NCI-H1694 treated with DMSO at 0.1 percent for 48 hours (cell line): ENCODE measurements at places on chromosomes 12 and 14.
A peak's percentile ranks its signal among the peaks of the same experiment; 100 is the strongest.

DNA sequence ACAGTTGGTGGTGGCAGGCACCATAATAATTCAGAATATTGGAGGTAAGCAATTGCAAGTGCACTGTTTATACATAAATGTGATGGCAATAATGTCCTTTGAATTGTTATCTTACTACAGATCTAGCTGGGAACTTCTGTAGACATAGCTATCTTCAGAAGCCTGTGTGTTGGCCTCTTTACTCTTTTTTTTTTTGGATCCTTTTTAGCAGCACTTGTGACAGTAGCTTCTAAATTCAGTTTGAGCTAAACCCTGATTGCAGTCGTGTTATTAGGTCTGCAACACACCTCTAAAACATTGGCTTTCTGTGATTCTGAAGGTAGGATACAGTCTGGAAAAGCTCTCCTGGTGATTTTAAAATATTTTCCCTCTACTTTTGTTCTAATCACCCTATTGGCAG, 38.5 kb downstream of the SLC38A6 start:
- no peak for DNase-seq

DNA sequence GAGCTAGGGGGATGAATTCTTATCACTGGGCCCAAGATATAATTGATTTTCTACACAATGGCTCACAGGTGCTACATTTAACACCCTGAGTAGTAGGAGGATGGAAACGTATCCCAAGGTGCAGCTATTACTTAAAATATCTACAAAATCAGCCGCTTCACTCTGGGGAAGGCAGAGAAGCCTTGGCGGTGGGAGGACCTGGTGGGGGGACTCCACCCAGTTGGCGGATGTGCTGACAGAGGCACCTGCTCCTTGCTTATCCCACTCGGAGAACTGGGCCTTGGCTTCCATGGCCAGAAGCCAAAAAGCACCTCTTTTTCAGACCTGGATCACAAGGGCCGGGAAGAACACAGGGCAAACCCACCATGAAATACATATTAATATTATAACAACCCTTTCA, 106.3 kb downstream of the OTX2 start:
- DNase-seq = no peak

GRCh38 chr12:58564721-58565120, 355.6 kb downstream of the LRIG3 start:
- DNase-seq = no peak

DNA sequence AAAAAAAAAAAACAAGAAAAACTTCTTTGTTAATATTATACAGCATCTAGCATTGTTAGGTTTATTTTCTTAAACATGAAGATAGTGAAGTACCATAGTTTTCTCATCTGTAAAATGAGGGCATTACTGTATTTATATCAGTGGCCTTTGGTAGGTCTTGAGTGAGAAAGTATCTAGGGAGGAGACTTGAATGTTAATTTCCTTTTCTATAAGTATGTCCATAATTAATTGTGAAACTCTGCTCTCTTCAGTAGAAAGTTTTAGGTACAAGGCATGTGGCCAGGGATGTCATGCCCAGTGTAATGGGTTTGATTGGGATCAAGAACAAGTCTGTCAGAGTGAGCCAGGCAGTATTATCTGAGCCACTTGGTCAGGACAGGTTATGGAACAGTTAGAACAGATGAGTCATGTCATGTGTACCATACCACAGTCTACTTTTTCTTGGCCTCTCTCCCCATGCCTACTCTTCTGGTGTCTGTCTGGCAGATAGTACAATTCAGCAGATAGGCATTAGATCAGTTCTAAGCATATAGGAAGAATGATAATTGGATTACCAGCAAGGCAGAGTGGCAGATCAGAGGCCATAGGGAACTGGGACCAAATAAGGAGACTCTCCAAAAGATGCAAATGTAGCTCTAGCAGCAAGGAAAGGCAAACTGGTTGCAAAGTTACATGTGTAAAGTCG, 30.4 kb downstream of the FBXO34 start:
- DNase-seq = no peak

- peak; percentile 92 for DNase-seq
Observed at GRCh38 chr14:95597784-95598211, 62.9 kb downstream of the GLRX5 start.

DNA sequence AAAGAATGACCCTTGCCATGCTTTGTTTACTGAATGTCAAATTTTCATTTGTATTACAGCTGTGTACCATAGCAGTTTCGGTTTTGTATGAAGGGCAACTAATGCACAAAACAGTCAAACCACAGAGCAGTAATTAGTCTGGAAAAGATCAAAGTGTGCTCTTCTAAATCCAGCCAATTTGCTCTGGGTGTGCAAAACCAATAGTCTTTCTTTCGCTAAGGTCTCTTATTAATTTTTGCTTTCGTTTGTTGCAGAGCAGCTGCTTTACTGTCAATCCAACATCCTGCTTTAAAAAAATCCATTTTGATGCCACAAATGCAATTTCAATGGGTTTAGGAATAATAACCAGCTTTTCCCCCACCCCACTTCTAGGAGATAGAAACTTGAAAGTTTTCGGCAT, 114.2 kb downstream of the BRMS1L start:
- DNase-seq = no peak
